GM04504 (cell line): ENCODE measurements at places on chromosomes 3 and 15.
A peak's percentile ranks its signal among the peaks of the same experiment; 100 is the strongest.

GRCh38 chr3:123123716-123124616, 57.1 kb downstream of the PDIA5 start:
- no peak for DNase-seq

DNA sequence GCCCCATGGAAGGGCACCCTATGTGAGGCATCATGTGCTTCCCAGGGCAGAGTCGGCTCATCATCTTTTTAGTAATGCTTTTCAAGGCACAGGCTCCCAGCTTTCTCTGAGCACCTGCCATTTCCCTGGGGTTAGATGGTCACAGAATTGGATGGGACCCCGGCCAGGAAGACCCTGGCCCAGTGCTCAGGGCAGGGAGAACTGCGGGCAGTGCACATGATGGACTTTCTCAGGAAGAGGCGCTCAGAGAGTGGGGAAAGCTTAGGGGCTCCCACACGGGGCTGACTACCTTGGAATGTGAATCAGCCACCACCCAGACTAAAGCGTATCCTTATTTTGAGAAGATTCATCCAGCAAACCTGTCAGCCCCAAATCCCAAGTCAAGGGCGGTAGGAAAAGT, 16.5 kb upstream of the SKOR1 start:
- DNase-seq: no peak

DNA sequence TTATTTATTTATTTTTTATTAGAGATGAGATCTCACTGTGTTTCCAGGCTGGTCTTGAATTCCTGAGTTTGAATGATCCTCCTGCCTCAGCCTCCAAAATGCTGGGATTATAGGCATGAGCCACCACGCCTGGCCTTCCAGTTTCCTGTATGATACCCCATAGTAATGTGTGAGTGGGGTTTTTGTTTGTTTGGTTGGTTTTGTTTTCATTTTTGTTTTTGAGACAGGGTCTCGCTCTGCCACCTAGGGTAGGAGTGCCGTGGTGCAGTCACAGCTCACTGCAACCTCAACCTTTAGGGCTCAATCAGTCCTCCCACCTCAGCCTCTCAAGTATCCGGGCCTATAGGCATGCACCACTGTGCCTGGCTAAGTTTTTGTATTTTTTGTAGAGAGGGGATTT, 30.9 kb downstream of the GOLM2 start:
- no peak for DNase-seq

- DNase-seq: no peak
Measured at GRCh38 chr15:74489518-74490338, 28.8 kb upstream of the UBL7 start.

DNA sequence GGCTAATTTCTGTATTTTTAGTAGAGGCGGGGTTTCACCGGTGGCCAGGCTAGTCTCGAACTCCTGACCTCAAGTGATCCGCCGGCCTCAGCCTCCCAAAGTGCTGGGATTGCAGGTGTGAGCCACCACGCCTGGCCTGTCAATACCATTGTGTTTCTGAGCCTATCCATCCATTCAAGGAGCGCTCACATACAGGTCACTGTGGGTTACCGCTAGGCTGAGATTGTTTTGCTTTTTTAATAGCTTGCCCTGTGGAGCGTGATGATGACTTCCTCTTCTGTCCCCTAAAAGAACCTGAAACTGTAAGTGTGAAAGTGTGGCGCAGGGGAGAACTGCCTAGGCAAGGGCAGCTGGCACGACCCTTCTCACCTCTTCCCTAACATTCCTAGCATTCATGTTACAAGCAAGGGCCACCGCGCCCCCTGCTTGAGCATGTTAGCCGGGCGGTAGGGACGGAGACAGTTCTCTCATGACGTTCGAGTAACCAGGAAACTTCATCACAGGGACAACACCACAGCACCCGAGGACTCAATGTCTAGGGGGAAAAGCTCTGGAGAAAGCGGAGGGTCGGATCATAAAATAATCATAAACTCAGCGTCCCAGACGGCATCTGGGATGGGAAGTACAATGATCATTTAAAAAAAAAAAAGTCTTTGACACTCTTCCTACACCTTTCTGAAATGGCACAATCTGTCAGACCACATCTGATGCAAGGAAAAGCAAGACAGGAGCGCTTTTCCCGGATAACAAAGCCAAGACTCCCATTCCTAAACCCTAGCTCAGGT, 790 bp downstream of the LAMP3 start:
- no peak for DNase-seq

GRCh38 chr15:34726406-34727100, 28.2 kb downstream of the GJD2 start:
- peak; percentile 18 for DNase-seq

DNA sequence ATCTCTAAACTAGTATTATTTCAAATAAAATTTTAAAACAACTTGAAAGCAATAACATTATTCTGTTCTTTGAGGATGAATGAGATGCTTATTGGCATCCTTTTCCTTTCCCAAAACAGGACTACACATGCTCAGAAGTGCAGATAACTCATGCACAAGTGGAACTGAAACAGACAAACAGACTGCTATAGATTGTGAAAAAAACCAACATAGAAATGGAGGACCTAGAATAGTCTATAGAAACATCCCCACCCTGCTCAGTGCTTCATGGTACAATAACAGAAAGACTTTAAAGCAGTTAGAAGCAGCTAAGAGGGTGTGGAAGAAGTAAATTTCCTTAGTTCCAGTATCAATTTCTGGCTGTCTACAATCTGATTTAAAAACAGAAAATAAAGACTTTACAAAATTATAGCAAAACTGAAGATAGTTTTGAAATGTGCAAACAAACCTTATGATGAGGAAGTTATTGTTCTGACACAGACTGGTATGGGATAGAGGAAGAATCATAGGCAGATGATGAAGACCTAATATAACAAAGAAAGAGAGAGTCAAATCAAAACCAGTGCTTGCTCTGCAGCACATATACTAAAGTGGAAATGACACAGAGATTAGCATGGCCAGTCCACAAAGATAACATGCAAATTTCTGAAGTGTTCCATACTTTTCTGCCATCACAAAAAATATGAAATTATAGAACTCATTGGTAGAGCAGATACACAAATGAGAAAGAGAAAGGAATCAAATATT, 1025.4 kb downstream of the SQOR start:
- no peak for DNase-seq

GRCh38 chr15:43370310-43370974, 401 bp downstream of the ZSCAN29 start:
- no peak for DNase-seq

GRCh38 chr3:111803123-111803593, 55.9 kb upstream of the PHLDB2 start:
- peak; percentile 94 for DNase-seq

DNA sequence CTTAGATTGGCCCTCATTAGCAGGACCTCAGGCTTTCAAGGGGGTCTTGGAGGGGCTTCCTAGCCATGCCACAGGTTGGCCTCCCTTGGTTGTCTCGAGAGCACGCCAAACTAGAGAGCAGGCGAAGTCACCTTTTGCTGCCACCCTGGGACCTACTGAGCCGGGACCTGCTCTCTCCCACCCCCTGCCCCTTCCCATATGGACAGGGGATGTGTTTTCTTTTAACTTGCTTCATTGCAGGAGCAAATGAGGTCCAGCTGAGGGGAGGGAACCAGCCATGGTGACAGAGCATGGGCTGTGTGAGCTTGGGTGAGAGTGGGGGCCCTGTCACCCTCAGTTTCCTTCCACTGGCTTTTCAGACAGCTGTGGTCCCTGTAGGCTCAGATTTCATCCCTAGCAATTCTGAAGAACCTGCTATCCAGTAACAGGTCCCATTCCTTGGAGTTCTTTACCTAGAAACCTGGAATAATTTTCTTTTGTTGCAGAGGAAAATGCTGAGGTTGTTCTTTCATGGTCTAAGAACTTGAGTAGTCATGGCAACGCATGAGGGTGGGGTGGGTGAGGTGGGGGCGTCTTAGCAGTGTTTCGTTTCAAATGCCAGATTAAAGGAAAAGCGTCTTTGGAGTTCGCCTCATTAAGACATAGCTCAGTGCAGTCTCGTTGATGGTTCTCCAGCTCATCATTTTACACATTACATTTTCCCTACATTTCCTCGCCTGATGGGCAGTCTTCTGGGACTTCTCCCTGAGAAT, 20.1 kb upstream of the MAGEF1 start:
- DNase-seq: no peak

DNA sequence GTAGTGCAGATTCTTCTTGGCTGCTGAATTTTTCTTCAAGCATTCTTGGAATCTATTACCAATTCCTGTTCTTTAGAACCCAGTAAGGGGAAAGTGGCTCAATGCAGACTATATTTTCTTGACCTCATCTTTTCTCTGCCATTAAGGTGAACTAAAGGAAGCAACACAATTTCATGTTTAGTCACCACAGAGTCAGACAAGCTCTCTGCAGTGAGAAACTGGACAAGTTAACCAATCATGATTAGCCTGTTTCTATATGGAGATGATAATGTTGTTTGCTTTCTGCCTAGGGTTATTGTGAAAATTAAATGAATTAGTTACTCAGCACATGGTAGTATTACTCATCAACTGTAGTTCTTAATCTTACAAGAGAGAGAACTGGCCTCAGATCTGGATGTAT, 1075.1 kb downstream of the AGBL1 start:
- no peak for DNase-seq

GRCh38 chr3:62602129-62602770, 228.9 kb upstream of the FEZF2 start:
- DNase-seq: no peak
